DMS153 (cell line): ENCODE measurements at places on chromosomes 7 and 10.

DNA sequence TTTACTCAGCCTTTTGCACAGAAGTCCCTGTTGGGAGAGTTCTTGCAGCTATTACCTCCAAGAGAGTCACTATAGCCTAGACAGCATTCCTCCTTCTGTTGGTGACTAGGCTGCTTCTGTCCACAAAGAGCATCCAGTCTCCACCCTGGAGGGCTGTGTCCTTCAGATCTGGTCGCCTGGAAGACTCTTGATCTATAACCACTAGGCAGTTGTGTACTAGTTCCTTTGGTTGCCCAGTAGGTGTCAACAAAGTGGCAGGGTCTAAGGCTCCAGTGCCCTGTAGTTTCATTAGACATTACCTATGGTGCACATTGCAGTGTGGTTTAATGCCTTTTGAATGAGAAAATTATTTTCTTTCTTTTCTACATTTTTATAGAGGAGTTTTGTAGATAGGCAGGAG is 11.3 kb upstream of the AKR1C2 start:
- no peak for DNase-seq

- DNase-seq = no peak
These were observed 108.3 kb downstream of the MAPK8 start for GRCh38 chr10:48414778-48415177.

GRCh38 chr7:32244806-32245345 is 174.7 kb upstream of the PDE1C start:
- DNase-seq = no peak

- no peak for DNase-seq
These were observed 25.0 kb downstream of the RGS10 start for GRCh38 chr10:119517235-119518141.

DNA sequence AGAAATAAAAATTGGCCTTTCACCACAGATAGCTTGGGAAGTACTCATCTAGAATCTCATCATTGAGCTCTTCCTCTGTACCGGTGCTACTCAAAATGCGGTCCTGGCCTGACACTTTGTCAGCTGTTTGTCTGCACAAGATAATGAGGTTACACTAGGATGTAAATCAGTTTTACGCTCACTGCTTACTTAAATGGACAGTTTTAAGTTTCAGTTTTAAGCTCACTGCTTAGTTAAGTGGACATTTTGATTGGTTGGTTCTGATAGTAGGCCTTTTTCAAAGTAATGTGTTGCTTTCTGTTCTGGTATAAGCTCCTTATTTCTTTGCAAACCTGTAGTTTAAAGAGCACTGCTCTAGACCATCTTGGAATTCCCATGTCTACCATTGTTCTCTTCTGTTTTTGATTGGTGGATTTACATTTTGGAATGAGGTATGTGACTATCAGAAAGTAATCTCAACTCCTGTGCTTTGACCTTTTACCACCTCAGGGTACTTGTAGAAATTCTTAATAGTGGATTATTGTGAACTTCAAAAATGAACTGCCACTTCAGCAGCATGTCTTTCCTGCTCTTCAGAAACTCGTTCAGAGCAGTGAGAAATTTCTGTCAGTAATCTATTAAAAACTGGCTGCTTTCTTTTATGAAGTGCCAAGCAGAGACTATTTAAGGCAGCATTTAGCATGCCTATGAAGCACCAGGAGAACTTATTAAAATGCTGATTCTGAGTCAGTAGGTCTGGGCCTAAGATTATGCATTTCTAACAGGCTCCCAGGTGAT is 55.0 kb downstream of the C1GALT1 start:
- no peak for DNase-seq

DNA sequence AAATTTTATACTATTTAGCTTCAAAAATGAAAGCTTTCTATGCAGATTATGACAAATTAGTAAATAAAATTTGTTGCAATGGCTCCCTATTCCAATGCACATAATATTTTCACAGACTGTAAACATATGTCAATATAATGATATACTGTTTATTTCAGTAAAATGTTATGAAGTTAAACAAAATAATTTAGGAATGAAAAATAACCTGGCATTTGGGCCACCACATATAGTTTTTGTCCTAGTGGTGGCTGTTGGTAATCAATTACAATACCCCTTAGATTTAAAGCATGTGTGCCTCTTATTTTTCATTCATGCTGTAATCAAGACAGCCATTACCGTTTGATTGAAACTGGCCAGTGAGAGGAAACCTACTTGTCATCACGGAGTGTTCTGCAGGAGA is 928.5 kb upstream of the KCND2 start:
- no peak for DNase-seq

DNA sequence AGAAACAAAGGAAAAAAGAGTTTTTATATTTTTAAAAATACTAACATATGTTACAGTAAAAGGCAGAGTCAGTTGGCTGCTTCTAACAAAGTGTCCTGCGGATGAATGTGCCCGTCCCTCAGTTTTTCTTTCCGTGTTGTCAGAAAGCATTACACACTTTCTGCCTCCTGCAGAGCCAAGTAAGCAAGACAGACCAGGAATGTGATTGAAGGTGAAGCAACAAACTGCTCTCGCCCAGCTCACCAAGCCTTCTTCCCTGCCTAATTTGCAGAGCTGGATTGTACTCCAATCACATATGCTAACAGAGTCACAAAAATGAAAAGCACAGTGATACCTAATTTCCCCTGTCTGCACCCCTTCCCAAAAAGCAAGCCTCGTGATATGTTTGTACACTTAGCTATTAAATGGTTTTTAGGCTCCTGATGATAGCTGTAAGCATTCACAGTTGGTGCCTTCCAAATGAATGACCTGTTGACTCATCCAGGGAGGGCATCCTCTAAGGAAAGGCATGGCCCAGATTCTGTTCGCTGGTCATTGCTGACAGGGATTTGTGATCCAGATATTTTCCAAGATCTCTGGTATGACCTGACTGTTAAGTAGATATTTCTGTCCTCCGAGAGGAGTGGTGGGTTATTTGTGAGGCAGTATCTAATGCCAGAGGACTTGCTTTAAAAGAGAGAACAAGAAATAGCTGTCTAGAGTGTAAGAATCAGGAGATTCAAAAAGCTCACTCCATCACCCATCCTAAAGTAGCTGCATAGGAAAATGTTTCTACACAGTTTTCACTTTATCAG is 187.3 kb upstream of the PLXDC2 start:
- DNase-seq = no peak

DNA sequence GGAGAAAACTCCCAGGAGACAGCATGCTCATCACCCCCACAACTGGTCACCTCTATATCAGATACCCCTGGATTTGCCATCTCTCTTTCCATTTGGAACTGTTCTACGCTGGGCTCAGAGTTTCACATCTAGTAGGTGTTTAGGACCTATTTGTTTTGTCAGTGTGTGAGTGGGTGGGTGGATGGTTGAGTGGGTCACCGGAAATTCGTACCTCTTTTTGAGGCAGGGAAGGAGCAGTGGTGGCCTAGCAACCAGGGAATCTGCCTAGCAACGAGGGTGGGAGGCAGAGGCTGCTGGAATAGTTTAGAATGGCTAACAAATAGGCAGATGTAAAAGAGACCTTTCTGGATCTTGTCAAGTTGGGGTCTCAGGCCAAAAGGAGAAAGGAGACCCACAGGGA is 23.2 kb upstream of the SLF2 start:
- no peak for DNase-seq

DNA sequence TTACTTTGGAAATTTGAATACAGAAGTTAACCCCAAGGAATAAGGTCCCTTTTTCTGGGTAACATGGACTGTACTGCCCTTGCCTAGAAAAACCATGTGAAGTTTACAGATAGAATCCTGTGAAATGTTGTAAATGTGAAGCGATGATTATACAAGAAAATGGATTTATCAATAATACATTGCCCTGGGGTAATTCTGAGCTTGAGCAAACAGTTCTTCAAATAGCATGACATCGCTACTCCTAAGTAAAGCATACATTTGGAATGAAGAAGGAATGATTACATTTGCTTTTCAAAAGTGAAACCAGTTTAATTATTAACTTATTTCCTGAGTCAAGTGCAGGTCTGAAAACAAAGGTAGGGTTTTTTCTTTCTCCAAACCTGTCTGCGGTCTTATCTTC is 43.3 kb upstream of the FZD8 start:
- DNase-seq = no peak

GRCh38 chr7:3432911-3433310 is 131.9 kb downstream of the SDK1 start:
- no peak for DNase-seq

DNA sequence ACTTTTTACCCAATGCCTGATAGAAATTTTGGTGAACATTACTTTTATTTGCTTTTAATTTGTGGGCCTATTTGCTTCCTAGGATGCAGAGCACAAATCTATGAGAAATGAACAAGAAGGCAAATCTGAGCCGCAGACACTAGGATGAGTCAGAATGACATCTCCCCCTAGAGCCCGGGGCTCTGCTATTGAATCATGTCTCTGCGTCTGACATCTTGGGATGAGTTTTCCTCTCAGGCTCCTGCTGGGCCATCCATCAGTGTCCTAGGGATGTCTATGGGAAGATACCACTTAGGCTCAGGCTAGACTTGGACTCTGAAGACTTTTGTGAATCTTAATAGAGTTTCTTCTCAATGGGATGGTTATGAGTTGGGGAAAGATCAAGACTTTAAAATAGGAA is 157.3 kb upstream of the MTPN start:
- DNase-seq = no peak

DNA sequence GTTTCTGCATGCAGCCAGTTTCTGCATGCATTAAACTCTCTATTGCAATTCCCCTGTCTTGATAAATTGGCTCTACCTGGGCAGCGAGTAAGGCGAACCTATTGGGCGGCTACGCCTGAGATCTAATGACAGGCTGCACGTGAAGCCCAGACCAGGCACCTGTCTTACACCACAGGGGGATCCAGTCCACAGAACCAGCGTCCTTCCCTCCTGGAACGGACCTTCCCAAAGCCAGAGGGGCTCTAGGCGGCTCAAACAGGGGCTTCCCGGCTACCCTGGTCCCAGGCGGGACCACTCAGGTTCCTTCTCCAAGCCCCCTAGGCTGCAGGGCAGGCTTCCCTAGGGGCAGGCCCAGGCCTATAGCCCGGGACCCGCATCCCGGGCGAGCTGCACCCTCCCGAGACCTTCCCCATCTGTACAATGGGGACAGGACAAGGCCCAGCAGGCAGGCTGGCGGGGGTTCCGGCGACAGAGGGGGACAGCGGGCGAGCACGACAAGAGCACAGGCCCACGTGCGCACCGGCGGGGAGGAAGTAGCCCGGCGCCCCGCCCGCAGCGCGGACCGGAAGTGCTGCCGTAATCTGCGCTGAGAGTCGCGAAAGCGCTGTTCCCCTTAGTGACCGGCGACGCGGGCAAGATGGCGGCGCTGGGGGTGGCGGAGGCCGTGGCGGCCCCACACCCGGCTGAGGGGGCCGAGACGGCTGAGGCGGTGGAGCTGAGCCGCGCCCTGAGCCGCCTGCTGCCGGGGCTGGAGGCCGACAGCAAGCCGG is at the start of gene DNAAF5:
DNAAF5 (plus strand) TSS at position 616 of the 770 bp plus-strand sequence; CDS start at position 638, 22 bp downstream.
- DNase-seq = peak; percentile 78

DNA sequence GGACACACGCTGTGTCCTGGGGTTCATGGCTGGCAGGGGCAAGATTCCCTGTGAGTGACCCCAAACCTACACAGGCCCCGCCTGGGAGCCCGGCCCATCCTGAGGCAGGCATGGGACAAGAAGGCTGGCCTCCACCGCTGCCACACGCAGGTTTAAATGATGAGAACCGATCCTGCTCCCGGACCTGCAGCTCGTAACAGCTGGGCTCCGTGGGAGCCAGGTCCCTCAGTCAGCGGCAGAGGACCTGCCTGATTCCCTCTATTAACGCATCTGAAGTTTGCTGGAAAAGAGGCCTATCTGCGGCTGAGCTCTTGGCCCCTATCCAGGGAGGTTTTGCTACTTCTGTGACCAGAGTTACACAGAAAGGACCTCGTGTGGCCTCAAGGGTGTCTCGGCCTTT is 112.3 kb downstream of the VIPR2 start:
- no peak for DNase-seq

DNA sequence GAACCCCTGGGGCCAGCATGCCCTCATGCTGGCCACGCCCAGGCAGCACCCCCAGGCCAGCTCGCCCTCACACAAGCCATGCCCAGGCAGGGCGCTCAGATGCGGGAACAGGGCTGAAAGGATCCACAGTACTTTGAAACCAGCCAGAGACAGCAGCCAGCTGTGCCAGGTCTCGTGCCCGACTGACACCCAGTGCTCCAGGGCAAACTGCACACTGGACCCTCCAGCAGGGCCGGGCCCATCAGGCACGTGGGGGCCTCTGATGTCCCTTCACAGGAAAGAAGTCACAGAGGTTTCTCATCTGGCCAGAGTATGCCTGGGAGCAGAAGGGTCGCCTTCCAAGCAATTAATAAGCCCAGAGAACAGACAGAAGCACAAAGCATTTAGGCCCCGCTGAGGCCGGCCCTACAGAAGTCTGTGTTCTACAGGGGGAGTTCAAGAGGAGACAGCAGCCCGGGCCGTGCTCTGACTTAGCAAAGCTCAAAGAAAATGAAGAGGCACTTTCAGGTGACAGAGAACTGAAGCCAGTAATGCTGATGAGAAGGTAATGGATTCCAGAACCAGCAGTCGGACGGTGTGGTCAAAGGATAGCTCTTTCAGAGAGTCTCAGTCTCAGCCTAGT is 21.4 kb downstream of the MAD1L1 start:
- no peak for DNase-seq

GRCh38 chr7:14924398-14924797 is 21.8 kb upstream of the DGKB start:
- DNase-seq = no peak

DNA sequence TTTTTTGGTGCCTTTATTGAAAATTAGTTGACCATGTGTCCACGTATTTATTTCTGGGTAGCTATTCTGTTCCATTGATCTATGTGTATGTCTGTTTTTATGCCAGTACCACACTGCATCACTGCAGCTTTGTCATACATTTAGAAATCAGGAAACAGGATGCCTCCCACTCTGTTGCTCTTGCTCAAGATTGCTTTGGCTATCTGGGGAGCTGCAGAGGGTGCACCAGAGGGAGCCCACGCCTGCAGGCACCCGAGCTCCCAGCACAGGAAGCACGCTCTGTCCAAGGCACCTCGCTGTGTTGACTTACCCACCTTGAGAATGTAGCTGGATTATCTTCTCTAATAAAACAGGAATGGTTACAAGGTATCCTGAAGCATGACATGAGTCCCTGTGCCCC is 301.7 kb downstream of the TCERG1L start:
- DNase-seq = no peak

- no peak for DNase-seq
These were observed 41.9 kb downstream of the CAMK1D start for GRCh38 chr10:12391206-12391605.

- no peak for DNase-seq
These were observed 38.8 kb upstream of the FAM20C start for GRCh38 chr7:153604-154003.

GRCh38 chr7:32034052-32034451 is 36.2 kb downstream of the PDE1C start:
- peak; percentile 93 for DNase-seq
